Activated CD4-positive, alpha-beta T cell treated with anti-CD3 and anti-CD28 coated beads for 1 hour (primary cell): ENCODE measurements at places on chromosomes 12 and 14.

- no peak for DNase-seq
Measured at GRCh38 chr12:1797991-1798640, 22.2 kb upstream of the LRTM2 start.

DNA sequence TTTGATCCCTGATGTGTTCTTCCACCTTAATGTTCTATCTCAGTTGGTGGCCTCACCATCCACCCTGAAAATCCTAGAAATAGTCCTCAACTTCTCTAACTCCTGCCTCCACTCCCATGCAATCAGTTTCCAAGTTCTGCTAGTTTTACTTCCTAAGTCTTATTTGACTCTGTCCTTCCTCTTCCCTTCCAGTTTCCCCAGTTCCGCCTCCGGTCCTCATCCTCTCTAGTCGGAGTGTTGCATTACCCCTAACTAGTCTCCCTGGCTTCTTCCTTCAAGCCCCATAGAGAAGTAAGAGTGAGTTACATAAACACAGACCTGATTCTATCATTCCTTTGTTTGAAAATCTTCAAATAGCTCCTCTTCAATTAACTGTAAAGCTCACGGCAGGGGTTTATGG is 236.5 kb downstream of the GXYLT1 start:
- DNase-seq, result no peak

DNA sequence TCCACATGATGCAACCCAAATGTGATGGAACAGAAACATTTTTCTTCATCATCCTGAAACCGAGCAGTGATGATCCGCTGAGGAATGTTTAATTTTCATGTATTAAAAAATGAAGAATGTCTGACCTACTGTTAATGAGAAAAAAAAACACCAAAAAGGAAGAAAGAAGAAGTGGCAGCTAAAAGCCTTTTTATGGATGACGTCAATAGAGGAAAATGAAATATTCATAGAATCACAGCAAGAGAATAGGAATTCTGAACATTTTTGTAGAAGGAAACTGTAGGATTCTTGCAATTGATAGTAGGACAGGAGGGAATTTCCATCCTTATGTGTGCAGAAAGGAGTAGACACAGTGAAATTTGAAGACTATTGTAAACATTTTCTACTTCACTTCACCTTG is 112.9 kb downstream of the PRKCH start:
- DNase-seq, result no peak

DNA sequence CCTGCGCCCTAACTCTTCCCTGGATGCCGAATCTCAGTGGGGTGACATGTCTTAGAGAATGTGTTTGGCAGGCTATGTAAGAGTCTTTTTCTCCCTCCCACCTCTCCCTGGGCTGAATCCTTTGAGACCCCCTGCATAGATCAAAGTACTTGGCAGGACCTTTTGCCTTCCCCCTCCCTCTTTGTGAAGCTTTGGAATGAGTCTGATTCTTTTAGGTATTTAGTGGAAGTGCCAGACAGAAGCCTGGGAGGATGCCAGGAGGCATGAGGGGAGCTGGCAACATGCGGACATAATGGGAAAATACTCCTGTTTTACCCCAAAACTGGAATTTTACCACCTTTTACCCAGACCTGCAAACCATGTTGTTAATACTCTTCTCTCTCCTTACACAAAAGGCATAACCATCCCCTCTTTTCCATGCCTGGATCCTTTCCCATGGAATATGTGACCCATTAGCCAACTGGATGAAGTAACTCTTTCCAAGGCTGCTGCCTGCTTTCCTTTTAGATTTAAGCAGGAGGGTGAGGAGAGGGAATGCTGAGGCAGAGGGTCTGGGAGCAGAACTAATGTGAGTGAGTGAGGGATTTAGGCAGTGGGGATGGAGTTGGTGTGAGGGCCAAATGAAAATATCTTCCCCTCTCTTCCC is 41.7 kb downstream of the TTLL5 start:
- DNase-seq, result no peak

DNA sequence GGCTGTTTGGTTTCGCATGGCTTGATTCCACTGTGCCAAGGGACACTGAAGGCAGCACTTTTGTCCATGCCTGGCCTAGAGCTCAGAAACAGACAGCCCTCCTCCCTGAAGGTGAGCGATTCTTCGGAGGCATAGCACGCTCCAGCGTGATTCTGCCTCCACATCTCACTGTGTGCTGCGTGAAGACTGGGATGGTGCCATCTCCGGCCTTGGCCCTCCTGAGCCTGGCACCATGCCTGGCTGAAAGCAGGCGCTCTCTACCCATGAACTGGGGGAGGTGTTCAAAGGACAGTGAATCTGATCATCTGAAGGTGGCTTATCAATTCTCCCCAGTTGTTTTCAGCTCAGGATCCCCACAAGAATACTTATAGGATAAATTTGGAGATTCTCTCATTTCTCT is 187.4 kb downstream of the TTC7B start:
- DNase-seq, result no peak

DNA sequence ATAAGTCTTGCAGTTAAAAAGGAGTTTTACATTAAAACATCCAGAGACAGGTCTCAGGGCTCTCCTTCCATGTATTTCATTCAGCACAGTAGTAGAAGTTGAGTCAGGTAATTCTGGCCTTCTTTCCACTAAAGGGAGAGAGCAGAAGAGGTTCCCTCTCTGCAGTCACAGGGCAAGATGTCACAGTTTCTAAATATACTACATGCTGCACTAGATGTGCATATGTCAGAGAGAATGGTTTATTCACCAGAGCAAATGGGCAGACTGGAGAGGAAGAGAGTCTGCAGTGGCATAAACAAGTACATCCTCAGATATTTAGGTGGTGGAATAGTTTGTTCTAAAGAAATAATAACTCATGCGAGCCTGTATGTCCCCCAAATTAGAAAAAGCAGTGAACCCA is 132.0 kb downstream of the KICS2 start:
- DNase-seq, result no peak

DNA sequence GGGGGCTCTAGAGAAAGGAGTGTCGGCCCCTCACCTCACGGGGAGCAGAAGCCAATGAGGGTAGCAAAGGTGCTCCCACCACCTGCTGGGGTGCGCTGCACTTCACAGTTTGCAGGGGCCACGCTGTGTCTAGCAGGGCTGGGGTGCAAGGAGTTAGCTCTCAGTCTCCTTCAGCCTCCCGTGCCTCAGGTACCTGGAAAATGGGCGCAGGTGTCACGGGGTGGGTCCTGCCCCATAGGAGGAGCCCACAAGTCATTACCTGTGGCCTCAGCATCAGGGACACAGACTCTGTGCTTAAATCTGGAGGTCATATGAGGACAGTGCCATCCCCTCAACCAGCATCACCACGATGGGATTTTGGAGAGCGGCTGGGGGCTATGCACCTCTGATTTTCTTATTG is 326.7 kb downstream of the ADGRD1 start:
- DNase-seq, result no peak

- no peak for DNase-seq
Measured at GRCh38 chr14:99186956-99187690, 84.9 kb downstream of the BCL11B start.

- DNase-seq, result no peak
Measured at GRCh38 chr12:128852885-128853599, at the start of gene GLT1D1. GLT1D1 (plus strand) TSS chr12:128853478; CDS start chr12:128853582, 104 bp downstream.

DNA sequence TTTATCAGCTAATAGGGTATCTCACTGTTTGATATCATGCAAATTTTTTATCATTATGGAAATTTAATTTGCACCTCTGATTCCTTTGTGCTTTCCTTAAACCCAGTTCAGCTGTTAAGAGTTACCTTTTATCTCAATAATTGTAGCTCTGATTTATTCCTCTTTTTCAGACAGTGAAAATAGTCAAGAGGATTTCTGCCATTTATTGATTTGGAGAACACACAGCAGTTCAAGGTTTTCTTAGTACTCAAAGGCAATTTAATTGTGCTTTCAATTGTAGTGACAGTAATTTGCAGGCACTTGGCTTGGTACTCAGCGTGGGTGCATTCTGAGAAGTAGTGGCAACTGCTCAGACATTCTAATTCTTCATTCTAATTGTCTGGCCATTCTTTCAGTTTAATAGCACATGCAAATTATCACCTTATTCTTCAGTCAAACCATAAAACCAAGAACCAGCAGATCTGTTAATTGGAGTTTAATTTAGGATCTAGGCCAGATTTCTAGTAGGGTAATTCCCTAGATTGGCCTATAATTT is 709.3 kb downstream of the RPS29 start:
- DNase-seq, result no peak
